ENCODE measurements at places on chromosomes 12 and 14. TPM values are rescaled to one million over a fixed set of nuclear protein-coding genes. Genes with fewer than 3 reads are reported as not detected.

DNA sequence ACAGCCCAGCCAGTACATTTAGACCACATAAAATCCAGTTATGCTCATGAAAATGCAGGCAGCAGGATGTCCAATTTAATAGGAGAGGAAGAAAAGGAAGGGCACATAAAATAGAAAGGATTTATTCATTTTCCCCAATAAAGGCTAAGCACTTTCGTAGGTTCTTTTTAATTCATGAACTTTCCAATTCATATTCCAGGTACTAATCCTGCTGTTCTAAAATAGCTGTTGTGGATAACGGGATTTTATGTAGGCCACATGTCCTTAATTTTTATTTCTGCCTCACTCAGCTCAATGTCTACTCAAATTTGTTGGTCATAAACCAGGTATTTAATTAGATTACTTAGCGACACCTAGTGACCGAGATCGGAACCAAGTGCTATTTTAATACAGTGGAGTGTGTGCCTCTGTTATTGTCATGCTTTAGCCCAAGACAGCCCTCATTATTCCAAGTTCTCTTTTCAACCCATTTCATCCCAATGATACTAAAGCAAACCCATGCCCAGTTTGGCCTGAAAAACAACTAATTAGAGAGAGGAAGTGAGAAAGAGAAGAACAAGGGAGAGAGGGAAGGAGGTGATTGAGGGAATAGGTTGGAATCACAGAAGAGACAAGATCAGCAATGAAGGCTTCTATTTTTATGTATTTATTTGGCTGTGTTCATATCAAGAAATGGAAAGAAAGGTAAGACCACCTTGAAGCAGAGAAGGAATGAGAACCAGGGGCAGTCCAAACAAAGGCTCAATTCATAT is 45.9 kb upstream of the IFNG-AS1 start:
- DNase-seq, result peak; percentile 66

DNA sequence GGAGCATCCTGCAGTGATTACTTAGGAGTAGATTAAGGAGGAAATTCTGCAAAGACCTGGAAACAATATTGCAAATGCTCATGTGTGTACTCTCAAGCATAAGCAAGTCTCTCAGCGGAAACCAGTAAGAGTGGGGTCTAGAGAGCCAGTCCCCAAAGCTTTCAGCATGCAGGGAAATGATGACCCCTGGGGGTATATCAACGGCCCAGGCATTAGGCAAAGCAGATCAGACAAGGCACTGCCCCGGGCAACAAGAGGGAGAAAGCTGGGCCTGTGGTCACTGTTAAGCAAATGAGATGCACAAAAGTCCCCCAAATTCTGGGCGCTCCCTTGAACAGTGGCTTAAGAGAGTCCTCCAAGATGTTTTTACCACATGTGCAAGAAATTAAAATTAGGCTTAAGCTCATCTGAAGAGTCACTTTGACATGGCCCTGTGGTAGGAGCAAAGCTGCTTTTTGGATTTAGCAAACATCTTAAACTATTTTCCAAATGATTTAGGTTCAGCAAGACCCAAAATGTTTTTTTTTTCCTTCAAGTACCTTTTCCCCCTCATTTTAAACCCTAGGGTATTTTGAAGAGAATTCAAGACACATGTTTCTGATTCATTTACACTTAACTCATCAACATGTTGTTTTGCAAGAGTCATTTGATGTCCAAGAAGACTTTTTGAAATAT is 457.1 kb upstream of the TBX3 start:
- no peak for DNase-seq

SLC10A1 gene
- 0.17 TPM for polyA plus RNA-seq

NUMB gene
- 28.8 TPM for polyA plus RNA-seq

AMN gene
- 2.2 TPM for polyA plus RNA-seq

- no peak for DNase-seq
Observed at GRCh38 chr14:100341301-100342031, 18.3 kb downstream of the SLC25A47 start.

GRCh38 chr12:4954621-4955354 is 45.1 kb downstream of the KCNA1 start:
- no peak for DNase-seq

FZD10 gene
- polyA plus RNA-seq, result not detected

EIF2B1 gene
- polyA plus RNA-seq, result 67.7 TPM

PTGR2 gene
- polyA plus RNA-seq, result 2.8 TPM

DNA sequence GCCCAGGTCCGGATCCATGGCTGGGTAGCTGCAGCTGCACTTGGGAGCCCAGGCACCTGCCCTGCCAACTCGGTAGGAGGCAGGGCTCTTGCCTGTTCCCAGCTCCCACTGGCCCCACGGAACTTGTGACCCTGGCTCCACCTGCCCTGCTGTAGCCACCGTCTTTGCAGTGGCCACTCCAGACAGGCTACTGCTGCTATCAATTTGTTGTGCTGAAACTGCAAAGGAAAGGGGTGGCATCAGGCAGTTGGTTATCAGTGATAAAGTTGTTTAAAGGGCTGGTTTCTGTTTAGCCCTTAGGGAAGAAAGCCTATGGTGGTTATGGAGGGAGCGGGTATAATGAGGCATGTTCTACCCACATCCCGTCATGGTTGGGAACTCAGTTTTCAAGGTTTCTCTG is 32.1 kb upstream of the ARID2 start:
- DNase-seq, result no peak

ATL1 gene
- 1.6 TPM for polyA plus RNA-seq

- DNase-seq, result no peak
Observed at GRCh38 chr14:45073231-45073879, 10.6 kb upstream of the PRPF39 start.

DNA sequence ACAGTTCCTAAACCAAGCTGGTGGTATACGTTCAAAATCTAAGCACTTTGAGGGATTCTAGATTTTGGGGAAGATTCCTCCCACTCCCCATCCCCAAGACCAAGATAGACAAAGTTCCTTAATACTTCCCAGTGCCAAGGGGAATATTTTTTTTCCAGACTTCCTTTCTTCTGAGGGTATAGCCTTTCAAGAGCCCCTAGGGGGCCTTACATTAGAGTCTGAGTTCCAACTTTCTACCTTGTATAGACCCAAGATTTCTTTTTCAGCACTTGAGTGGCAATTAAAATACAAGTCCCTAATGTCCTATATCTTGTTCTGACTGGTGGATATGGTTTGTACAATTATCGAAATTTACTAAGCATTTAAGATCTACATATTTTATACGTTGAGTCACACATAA is 28.7 kb upstream of the SOS2 start:
- no peak for DNase-seq

TMEM229B gene
- 16.4 TPM for polyA plus RNA-seq

DNA sequence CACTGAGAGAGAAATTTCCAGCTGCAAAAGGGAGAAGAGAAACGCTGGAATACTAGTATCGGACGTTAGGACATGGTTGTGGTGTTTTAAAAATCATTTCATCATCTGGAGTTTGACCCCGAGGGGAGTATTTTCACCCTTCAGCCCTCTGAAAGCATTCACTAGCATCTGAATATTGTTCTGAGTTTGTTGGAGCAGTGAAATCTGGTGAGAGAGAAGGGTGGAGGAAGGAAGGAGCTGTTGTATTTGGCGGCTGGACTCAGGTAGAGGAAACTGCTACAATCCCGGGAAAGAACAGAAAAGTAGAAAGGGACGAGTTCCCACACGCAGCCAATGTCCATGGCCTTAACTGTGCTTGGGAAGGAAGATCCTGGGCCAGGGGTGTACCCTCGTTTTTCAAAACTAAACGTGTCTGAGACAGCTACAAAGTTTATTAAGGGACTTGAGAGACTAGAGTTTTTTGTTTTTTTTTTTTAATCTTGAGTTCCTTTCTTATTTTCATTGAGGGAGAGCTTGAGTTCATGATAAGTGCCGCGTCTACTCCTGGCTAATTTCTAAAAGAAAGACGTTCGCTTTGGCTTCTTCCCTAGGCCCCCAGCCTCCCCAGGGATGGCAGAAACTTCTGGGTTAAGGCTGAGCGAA is 896 bp upstream of the CDKN1B start:
- peak; percentile 52 for DNase-seq

GRCh38 chr12:45626965-45627364 is 102.5 kb upstream of the ARID2 start:
- DNase-seq, result no peak

DNA sequence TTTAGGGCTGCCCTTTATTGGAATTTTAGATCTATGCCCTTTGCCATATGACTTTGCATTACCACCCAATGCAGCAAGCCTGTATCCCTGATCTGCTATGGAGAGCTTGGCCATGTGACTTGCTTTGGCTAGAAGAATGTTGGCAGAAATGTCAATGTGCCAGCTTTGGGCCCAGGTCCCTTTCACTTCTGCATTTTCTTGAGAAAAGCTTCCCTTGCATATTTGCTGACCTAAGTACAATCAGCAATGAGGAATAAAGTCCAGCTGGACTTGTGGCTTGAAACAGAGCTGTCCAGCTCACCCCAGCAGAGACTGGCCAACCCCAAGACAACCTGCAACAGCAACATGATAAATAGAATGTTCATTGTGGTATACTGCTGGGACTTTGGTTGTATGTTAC is 135.9 kb downstream of the PAH start:
- DNase-seq, result no peak

DNA sequence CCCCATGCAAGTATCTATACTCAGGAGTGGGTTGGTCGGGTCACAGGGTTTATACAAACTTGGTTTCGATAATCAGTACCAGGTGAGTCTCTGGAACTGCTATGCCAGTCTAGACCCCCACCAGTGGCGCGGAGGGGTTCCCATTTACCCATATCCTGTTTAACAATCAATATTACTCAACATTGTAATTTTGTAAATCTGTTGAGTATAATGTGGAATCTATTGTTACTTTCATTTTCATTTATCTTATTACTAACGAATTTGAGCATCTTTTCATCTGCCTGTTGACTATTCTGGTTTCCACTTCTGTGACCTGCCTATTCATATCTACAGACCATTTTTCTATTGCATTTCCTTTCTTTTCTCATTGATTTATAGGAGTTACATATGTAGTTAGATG is 275.2 kb upstream of the CRY1 start:
- no peak for DNase-seq

DNA sequence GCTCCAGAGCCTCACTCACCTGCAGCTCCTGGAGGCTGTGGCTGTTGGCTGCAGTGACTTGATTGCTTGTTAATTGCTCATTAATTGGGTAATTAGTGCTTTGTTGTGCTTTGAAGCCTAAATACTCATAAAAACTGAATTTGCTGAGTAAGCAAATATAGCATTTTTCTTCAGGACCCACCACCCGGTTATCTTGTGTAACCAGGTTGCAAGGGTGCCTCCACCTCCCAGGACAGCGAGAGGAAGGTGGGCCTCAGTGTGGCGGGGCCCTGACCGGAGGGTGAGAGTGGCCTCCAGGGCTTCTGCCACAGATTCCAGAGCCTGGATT is 48.7 kb downstream of the FBRSL1 start:
- DNase-seq, result no peak

TPH2 gene
- not detected for polyA plus RNA-seq

ARMH4 gene
- 1.0 TPM for polyA plus RNA-seq

GLS2 gene
- polyA plus RNA-seq, result 3.9 TPM

BATF gene
- 104 TPM for polyA plus RNA-seq

DNA sequence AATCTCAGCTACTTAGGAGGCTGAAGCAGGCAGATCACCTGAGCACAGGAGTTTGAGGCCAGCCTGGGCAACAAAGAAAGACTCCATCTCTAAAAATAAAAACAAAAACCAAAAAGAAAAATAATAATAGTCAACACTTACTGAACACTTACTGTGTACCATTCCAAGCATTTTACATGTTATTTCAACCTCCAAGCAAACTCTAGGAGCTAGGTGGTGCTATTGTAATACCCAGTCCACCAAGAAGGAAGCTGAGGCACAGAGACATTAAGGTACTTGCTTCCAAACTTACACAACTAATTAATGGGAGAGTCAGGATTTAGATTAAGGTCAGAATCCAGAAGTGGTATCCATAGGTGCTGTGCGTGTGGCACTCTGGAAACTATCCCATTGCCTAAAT is 13.7 kb upstream of the OR6J1 start:
- DNase-seq, result no peak

DNA sequence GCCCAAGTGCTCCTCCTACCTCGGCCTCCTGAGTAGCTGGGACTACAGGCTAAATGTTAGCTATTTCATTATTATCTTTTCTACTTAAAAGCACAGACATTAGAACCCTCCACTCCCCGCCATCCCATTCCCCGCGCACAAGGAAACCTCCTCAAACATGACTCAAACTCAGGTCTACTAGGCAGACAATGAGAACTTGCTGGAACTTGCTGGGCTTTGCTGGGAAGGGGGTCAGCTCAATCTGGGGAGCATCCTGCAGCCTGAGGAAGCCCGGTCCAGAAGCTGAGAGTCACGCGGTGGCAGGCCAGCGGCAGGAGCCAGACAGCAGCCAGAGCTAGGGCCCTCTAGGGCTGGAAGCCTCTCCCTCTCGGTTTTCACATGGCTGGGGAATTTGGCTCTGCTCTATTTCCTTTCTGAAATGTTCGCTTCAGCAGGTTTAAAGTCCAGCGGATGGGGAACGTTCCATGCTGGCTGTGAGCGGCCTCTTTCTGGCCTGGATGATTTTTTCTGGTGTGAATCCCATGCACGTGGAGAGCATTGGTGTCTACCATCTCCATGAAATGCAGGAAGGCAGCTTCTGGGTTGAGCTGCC is 68.5 kb downstream of the SLC6A12 start:
- no peak for DNase-seq

IL23A gene
- 18.3 TPM for polyA plus RNA-seq

Measured in CD4-positive, CD25-positive, alpha-beta regulatory T cell (primary cell).